H7 (cell line): ENCODE measurements at places on chromosomes 6 and 20. TPM values are rescaled to one million over a fixed set of nuclear protein-coding genes. Genes with fewer than 3 reads are reported as not detected.

- peak; percentile 57 for DNase-seq
These were observed 120.2 kb upstream of the AFDN start for GRCh38 chr6:167706313-167707109.

The THEMIS gene
- total RNA-seq = not detected in 2 replicates

The TFAP2D gene
- not detected in 2 replicates for total RNA-seq

The MCHR2 gene
- not detected in 2 replicates for total RNA-seq

The BFSP1 gene
- 3.1 and 5.0 TPM in 2 replicates for total RNA-seq

The VSX1 gene
- total RNA-seq = not detected in 2 replicates

The ITPA gene
- 140 and 147 TPM in 2 replicates for total RNA-seq

DNA sequence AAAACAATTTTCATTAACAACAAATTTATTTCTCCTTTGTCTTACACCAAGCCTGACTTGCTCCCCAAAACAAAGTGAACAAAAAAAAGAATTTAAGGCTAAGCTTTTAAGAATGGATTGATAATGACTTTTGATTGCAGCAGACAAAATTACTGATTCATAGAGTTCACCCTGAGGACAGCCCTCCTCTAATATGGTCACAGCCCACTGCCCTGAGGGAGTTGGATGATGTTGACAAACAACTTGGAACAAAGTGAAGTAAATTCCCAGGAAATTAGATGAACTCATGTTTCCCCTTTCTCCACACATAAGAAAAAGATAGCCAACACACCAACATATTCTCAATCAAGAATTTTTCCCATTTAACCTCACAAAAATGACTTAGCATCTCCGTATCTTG lies 7.7 kb upstream of the ISM1 start:
- DNase-seq = no peak

The ZNF311 gene
- total RNA-seq = 1.4 and 2.8 TPM in 2 replicates

The PLCB1 gene
- total RNA-seq = 5.8 and 13.3 TPM in 2 replicates

DNA sequence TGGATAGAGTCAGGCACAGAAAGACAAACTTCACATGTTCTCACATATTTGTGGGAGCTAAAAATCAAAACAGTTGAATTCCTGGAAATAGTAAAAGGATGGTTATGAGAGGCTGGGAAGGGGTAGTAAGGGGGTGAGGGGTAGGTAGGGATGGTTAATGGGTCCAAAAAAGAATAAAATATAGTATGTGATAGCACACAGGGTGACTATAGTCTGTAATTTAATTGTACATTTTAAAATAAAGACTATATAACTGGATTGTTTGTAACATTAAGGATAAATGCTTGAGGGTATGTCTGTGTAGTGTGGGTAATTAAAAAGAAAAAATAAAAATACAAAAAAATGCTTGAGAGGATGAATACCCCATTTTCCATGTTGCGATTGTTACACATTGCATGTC lies 9.9 kb downstream of the SRSF6 start:
- no peak for DNase-seq

The HUS1B gene
- 0.22 and 1.1 TPM in 2 replicates for total RNA-seq

DNA sequence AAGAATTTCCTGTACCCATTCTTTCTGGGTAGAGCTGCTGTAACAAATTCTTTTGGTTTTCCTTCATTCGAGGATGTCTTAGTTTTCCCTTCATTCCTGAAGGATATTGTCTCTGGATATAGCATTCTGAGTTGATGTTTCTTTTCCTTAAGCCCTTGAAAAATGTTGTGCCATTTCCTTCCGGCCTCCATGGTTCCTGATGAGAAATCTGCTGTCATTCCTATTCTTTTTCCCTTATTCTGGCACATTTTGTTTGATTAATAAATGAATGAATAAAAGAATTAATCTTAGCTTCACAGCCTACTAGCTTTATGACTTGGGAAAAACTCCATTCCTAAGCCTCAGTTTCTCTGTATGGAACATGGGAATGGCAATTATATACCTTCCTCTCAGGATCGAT lies 173.1 kb downstream of the EYA2 start:
- DNase-seq = no peak

The SOBP gene
- 1.3 and 6.8 TPM in 2 replicates for total RNA-seq

The TRIM15 gene
- total RNA-seq = 0.55 TPM in 1 of 2 replicates, not detected in the other

The MUCL3 gene
- not detected in 2 replicates for total RNA-seq

The RIPOR3 gene
- total RNA-seq = 1.1 and 4.2 TPM in 2 replicates

The TP53RK gene
- total RNA-seq = 19.2 and 20.0 TPM in 2 replicates

GRCh38 chr6:150568560-150568959 lies 31.1 kb upstream of the PLEKHG1 start:
- no peak for DNase-seq

DNA sequence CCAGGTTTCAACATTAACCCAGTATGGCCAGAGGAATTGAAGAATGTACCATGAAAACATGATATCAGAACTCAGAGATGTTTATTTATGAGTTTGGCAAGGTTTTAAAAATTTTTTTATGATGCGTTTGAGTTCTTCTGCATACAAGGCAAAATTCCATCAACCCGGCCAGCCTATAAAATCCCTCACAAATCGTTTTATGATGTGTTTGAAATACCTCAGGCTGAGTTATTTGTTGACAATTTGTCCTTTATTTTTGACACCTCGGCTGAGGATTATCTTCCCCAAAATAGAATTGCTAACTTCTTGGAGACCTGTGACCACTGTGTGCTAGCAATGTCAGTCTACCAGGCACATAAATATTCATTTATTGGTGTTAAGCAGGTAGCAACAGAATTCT lies 91.9 kb upstream of the SLC24A3 start:
- no peak for DNase-seq

DNA sequence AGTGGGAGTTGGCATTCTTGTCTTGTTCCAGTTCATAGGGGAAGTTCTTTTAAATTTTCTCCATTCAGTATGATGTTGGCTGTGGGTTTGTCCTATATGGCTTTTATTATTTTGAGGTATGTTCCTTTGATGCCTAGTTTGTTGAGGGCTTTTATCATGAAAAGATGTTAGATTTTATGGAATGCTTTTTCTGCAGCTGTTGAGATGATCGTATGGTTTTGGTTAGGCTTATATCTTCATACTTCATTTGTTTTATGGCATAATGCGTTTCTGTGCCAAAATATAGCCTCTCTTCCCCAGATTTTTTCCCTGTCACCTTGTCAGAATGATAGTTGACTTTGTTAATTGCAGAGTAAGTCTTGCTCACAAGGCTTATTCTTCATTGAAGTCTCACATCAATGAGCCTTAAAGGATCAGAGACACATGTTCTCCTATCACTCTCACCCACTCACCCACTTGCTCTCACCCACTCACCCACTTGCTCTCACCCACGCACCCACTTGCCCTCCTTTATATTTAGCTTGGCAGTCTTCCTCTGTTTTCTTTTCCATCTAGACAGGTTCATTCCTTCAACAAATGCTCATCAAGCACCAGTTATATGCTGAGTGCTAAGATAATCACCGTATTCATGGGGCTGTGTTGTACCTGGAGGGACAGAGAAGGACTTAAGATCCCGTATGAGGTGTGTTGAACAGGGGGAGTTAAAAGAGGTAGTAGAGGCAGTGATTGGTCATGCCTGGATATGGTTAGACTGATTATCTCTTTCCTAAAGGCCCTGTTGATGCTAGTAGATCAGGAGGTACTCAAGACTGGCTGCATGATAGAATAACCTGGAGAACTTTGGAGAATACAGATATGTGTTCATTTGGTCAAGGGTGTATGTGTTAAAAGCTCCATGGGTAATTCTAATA lies 19.3 kb downstream of the UST start:
- DNase-seq = no peak

- no peak for DNase-seq
These were observed 248.5 kb downstream of the BTBD3 start for GRCh38 chr20:12166053-12166717.

GRCh38 chr6:3403238-3404173 lies 53.3 kb downstream of the SLC22A23 start:
- DNase-seq = peak; percentile 54

The SEMG1 gene
- 0.31 and 0.81 TPM in 2 replicates for total RNA-seq

The TNF gene
- not detected in 2 replicates for total RNA-seq

The ETV7 gene
- 0.28 and 1.5 TPM in 2 replicates for total RNA-seq

The PPP1R16B gene
- total RNA-seq = 19.8 and 23.6 TPM in 2 replicates

The ADAM33 gene
- total RNA-seq = 3.3 and 5.5 TPM in 2 replicates

DNA sequence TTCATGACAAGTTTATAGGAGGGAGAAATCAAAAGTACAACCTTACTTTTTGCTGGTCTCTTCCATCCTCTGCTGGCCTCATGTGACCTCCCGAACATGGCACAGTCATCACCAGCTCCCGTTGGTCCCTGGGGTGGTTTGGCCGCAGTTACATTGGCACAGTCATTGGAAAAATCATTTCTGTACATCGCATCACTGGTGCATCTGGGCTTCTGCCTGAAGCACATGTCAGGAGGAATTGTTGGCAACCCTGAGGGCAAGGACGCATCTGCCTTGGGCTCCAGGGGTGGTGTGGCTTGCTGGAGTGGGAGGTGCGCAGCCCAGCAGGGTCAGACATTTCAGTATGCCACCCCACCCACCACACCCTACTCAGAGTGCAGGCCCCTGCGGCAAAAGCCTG lies 162.9 kb upstream of the SLC24A3 start:
- no peak for DNase-seq

GRCh38 chr6:25320459-25320858 lies 41.3 kb downstream of the CARMIL1 start:
- peak; percentile 43 for DNase-seq

The IMPG1 gene
- not detected in 2 replicates for total RNA-seq

DNA sequence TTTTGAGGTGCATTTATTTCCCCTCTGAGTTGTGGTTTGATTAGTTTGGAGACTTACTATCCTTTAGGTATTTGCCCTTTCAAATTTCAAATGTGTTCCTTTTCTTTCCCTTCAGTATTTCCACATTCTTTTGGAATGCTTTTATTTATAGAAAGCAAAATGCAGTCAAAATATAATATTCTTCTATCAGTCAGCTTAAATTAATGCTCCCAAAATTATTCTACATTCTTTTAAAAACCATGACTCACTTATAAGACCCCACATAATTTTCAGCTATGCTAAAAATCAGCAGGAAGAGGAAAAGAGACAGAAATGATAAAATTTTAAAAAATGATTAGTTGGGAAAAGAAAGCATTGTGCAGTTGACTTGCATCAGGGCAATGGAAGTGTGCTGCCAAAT lies 180.0 kb upstream of the SMLR1 start:
- no peak for DNase-seq

DNA sequence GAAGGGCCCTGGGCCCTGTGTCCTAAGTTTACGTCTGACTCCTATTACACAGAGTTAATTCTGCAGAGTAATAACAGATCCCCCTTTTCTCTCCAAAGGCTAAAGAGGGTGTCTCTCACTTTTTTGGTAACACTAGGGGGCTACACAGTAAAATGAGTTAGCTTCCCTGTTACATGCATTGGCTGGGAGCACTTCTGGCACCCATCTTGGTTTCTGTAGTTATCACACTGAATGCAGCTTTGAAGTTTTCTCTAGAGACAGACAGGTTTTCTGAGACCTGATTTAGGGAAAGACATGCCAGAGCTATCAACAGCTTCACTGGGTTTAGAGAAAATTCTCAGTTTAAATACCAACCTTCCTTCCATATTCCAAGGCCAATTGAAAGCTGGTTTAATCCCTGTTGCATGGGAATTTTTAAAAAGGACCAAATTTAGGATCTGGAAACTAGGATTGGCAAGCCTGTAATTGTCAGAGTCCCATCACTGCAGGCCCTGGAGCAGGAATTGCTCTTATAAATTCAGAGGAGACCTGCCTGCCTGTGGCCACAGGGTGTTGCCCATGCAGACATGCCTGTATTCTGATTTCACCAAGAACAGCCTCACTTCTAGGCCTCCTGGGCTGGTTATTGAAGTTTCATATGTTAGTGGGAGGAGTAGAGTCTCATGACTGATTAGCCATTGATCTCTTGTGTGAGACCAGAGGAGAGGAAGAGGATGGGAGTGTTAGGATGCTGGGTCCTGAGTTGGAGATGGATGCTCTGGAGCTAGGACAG lies 29.4 kb downstream of the RNF8 start:
- DNase-seq = no peak

DNA sequence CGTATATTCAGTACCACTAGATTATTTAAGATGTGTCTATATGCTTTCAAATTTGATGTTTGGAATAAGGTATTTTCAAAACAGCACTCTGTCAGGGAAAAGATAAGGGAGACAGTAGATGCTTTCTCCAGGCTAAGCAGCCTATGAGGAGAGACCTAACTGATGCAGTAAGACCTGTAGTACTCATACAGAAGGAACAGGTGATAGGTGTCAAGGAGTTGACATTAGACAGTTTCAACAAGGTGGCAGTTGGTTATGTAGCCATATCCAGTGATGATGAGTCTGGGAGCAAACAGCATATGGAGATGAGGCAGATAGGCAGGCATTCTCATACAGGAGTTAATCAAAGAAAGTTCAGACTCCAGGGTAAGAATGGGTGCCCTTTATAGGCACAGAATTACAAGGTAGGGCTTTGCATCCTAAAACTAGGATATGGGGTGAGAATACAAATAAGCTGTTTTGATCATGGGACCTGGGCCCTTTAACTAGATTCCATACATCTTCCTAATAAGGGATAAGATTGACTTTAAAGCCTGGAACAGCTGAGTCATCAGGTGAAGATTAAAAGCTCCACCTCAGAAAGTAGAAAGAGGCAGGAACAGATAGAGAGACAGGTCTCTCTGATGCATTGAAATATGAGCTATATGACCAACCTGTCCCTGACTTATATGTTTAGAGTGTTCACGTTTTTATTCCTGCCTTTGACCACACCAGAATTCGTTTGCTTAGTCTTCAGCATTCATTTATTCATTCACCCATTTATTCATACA lies 7.9 kb downstream of the RSPH4A start:
- DNase-seq = no peak

The SUMO4 gene
- 0.48 and 0.87 TPM in 2 replicates for total RNA-seq

The RBM12 gene
- 49.5 and 50.0 TPM in 2 replicates for total RNA-seq

DNA sequence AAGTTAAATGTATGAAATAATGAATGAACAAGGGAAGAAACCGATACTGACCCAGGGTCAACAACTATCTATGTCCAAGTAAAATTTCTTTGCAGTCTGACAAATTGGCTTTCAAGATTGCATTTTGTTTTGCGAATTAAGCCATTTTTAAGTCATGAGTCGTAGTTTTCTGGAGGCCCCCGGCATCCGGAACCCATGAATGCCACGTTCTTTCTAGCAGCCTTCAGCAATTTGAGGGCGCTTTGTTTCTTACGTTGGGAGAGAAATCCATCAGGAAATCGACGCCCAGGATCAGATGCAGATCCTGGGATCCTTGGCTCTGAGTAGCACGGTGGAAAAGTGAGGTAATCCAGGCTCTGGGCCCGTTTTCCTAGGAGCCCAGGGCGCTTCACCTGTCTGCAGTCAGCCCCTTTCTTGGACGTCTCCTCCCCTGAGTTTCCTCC lies 309 bp upstream of the ABRACL start:
- no peak for DNase-seq

The HCK gene
- total RNA-seq = 0.70 and 0.76 TPM in 2 replicates
